Left colon (tissue), 2 donors: ENCODE measurements at places on chromosomes 7 and 10.
A peak's percentile ranks its signal among the peaks of the same experiment; 100 is the strongest.

GRCh38 chr7:134891262-134891695, 95.0 kb upstream of the AGBL3 start:
- peak; percentile 73 for DNase-seq

DNA sequence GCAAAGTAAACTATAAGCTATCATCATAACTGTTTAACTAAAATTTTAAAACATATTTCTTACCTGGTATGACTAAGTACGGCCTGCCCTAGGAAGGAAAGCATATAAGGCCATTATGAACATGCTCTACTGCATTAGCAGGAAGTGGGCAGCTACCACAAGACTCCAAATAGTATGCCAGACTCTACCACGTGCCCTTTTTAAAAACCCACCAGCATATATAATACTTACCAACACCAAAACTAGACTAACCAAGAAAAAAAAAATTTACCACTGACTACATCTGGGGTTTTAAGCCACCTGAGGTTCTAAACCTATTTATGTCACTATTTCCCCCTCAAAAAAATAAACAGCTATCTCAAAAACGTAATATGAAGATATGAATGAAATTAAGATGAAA, 30.1 kb downstream of the NUDCD3 start:
- DNase-seq: no peak

- no peak for DNase-seq
Observed at GRCh38 chr10:10911035-10911434, 106.6 kb upstream of the CELF2 start.

- DNase-seq: no peak
Observed at GRCh38 chr10:48482207-48482606, 122.7 kb downstream of the ARHGAP22 start.
